Smooth muscle cell of bladder (primary cell): ENCODE measurements at places on chromosomes 12 and 14. TPM values are rescaled to one million over a fixed set of nuclear protein-coding genes. Genes with fewer than 3 reads are reported as not detected.

FSCB gene
- not detected in 2 replicates for total RNA-seq

FAM186B gene
- total RNA-seq: 0.28 and 0.37 TPM in 2 replicates

SERPINA12 gene
- not detected in 2 replicates for total RNA-seq

DEPDC4 gene
- total RNA-seq: 0.55 and 0.71 TPM in 2 replicates

PTCSC3 gene
- not detected in 2 replicates for total RNA-seq

KLRF1 gene
- total RNA-seq: 0.18 and 0.43 TPM in 2 replicates
